ENCODE measurements at places on chromosomes 7 and 10.

DNA sequence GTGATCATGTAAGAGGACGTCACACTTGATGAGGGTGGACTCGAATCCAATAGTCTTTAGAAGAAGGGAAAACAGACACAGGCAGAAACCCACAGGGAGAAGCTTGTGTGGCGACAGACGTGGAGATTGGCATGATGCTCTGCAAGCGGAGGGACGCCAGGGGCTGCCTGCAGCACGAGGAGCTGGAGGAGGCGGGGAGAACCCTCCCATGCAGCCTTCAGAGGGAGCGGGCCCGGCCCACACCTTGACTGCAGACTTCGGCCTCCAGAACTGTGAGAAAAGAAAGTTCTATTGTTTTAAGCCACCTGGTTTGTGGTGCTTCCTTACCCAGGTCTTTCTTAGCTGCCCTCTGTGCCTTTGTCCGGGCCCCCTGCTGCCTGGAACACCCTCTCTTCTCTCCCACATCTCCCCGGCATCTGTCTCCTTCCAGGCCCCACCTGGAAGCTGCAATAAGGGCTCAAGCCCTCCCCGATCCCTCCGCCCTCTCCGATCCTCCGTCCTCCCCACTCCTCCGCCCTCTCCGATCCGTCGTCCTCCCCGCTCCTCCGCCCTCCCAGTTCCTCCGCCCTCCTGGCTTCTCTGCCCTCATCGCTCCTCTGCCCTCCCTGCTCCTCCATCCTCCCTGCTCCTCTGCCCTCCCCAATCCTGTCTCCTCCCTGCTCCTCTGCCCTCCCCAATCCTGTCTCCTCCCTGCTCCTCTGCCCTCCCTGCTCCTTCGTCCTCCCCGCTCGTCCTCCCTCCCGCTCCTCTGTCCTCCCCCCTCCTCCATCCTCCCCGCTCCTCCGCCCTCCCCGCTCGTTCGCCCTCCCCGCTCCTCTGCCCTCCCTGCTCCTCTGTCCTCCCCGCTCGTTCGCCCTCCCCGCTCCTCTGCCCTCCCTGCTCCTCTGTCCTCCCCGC lies 17.4 kb upstream of the PRKAG2 start:
- DNase-seq, result no peak

GRCh38 chr7:47080816-47081215 lies 501.1 kb downstream of the TNS3 start:
- no peak for DNase-seq

DNA sequence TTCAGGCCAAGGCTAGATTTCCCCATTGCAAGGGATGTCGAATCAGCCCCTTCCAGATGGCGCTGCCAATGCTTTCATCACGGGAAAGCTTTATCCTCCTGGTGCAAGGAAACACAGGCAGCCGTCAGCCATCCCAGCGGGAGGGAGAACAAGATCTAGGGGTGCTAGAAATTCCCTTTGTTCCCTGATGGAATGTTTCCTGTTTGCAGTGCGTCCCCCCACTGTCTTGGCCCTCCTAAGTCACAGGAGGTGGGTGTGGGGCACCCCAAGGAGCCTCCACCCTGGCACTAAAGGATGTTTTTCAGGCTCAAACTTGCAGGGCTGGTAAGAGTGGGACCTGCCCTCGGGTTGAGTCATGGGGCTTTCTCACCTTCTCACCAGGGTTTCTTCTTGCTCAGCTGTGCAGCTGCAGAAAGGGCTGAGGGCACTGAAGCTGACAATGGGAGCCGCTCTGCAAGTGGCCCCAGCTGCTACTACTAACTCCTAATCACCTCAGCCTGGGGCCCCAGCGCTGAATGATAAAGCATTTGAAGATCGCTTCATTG lies 103.6 kb downstream of the PRPF18 start:
- no peak for DNase-seq

DNA sequence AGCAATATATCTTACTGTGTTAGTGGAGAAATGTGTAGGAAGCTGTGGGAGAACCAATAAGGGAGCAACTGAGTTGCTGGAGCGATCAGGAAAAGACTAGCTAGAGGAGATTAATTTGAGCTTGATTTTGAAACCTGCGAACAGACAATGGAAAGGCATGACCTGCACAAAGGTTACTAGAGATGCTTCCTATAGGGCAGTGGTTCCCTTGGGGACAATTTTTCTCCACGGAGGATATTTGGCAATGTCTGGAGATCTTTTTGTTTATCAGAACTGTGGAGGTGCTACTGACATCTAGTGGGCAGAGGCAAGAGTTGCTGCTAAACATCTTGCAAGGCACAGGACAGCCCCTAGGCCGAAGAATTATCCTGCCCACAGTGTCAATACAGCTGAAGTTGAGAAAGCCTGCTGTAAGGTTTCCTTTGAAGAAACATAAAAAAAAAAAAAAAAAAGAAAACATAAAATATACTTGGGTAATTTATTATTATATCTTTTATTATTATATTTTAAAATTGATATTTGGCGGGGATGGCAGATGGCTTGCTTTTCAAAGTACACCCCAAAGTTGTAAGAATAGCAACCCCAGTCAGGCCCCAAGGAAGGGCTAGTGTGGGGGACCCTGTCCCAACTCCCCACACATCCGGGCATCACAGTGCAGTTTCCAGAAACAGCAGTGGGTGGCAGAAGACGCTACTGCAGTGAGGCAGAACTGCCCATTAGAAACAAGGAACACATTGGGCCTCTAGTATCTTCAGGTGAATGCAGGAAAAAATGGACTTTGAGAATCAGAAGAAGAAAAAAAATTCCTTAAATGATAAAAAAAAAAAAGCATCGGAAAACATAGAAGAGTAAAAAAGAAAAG lies 481.6 kb downstream of the SH2D4B start:
- DNase-seq, result no peak

- no peak for DNase-seq
These were observed 15.5 kb downstream of the LZTS2 start for GRCh38 chr10:101014966-101015581.

- DNase-seq, result no peak
These were observed 61.9 kb downstream of the TES start for GRCh38 chr7:116271963-116272886.

DNA sequence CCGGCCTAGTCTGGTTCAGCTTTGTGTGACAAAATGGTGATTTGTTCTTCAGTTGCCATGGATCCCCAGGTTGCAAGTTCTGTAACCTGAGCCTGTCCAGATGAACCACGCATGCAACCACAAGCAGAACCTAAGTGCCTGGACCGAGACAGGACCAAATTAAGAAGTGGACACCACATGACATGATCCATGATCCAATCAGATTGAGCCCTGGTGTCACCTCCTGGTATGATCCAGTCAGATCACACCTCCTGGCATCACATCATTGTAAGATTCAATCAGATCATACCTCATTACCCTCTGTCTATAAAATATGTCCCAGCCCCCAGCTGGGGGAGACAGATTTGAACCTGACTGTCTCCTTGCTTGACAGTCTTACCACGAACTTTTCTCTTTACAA lies 70.0 kb downstream of the MALSU1 start:
- no peak for DNase-seq

- no peak for DNase-seq
These were observed 48.0 kb downstream of the CALD1 start for GRCh38 chr7:134827436-134827835.

DNA sequence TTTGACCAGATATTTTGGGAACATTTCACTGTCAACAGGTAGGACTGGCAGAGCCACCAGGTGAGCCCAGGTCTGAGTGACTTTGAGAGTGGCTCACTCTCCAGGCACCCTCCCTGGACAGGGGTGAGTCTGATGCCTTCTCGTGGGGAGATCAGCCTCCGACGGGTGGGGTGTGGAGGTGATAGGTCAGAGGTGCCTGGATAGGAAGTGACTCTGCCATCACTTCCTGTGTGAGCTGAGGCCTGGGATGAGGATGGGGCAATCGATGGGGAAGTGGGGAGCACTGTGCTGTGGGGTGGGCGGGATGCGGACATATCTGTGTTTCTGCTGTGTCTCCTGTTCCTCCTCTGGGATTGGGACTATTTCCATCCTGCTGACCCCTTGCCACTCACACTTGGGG lies 34.6 kb downstream of the IFT22 start:
- no peak for DNase-seq

GRCh38 chr10:26642896-26643653 lies 54.4 kb upstream of the PDSS1 start:
- DNase-seq, result no peak

GRCh38 chr10:104844073-104844472 lies 203.0 kb downstream of the SORCS3 start:
- DNase-seq, result no peak

All from stimulated activated CD8-positive, alpha-beta memory T cell treated with anti-CD3 and anti-CD28 coated beads, Interleukin-7, amount 100 ng/mL, for 24 hours (primary cell).